Stimulated activated CD8-positive, alpha-beta memory T cell treated with anti-CD3 and anti-CD28 coated beads, Interleukin-4, amount 100 ng/mL, for 4 hours (primary cell): ENCODE measurements at places on chromosomes 7 and 10.

GRCh38 chr7:56092789-56093531, at the start of gene PHKG1:
Gene PHKG1 (minus strand): TSS chr7:56092952. CDS start chr7:56088941, 4,011 bp downstream.
- no peak for DNase-seq

GRCh38 chr10:85280014-85280413, 951.6 kb downstream of the CCSER2 start:
- DNase-seq = no peak

- no peak for DNase-seq
Observed at GRCh38 chr10:15745751-15746150, 26.0 kb upstream of the ITGA8 start.

DNA sequence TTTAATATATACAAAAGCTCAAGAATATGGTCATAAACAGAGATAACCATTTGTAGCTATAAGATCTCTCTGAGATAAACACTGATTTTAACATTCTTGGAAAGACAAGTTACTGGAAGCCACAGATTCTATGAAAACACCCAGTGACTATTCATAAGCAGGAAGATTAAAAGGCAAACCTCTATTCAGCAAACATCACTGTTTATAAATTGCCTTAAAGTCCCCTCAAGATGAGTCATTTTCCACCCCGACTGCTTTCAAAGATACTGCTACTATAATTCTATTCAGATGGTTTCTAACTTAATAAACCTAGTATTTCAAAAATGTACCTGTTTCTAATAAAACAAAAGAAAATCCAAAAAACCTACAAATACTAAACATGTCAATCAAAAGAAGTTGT, 21.0 kb downstream of the TM9SF3 start:
- DNase-seq = no peak

- DNase-seq = no peak
Observed at GRCh38 chr7:132904209-132904608, 177.7 kb downstream of the CHCHD3 start.

- no peak for DNase-seq
Observed at GRCh38 chr7:8931906-8932646, 498.7 kb downstream of the NXPH1 start.

DNA sequence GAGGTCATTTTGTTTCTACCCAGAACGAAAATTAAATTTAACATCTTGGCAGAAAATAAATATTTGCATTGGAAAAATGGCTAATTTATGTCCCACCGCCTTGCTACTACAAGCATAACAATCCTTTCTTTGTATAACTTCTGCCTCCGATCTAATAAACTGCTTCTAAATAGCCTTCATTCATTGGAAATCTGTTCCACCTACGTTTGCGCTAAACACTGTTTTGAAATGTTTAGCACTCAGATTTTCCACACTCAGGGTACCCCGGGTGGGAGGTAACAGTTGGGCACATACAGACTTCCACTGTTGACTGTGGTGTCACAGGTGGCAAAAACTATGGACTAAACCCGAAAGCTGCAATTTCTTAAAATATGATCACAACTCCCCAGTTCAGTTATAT, 96.4 kb downstream of the FGFR2 start:
- DNase-seq = no peak

DNA sequence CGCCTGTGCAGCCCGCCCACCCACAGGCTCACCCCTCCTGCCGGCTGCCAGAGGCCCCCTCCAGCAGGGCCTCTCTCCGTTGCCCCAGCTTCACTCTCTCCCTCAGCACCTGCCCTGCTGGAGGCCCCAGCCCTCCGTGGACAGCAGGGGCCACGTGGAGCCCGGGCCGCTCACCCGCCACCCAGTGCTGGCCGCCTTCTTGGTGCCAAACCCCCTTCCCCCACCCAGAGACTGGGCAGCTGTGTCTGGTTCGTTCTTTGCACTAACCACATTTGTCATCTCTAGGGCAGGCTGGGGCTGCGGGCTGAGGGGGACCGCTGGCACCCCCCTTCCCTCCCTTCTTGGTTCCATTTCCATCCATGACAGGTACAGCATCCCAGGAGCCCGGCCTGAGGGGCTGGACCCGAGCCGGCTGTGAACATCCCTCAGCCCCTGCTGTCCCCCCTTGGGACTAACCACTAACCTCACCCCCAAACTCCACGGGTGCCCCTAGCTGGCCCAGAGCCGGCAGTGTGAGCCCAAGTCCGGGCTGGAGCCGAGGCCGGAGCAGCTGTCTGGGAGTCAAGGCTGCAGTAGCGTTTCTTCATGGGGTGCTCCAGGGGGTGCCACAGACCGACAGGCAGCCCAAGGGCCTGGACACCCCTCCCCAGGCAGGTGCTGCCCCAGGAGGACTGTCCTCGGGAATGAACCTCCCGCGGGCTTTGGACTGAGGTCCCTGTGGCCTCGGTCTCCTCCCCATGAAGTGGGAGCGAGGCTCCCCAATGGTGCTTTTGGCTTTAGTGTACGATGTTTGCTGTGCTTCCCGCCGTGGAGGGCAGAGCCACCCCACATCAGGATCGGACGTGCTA, 25.5 kb upstream of the AMZ1 start:
- no peak for DNase-seq

DNA sequence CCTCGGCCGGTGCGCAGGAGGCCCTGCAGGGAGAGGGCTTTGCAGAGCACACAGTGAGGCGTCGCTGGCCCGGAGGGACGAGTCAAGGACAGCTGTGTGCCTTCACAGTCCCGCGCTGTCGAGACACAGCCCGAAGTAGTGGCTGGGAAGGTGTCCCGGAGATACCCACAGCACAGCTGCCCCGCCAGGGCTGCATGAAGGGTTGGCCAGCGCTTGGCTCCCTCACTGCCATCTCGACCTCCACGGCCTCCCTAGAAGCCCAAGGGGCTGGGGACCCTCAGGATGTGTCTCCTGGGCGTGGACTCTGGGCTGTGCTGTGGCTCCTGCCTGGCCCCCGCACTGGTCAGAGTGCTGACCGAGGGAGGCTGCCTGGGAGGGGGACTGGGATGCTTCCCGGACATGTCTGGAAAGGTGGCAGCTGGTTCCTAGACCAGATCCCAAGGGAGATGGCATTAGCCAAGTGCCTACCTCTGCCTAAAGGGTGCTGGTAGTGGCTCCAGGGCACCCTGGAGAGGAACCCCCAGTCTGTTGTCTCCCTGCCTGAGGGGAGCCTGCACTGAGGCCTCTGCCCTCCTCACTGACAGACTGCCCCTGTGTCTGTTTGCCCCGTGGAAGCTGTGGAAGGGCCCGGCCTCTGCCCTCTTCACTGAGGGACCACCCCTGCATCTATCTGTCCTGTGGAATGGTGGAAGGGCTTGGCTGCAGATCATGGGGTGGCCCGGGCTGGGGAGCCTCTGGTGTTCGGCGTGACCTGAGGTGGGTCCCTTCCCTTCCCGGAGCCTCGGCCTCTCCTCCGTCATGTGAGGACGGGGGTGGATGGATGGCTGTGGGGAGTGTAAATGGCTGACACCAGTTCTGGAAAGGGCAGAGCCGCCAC, 5.8 kb downstream of the ELFN1 start:
- no peak for DNase-seq

GRCh38 chr7:151776876-151777494, 99.9 kb downstream of the PRKAG2 start:
- DNase-seq = no peak

DNA sequence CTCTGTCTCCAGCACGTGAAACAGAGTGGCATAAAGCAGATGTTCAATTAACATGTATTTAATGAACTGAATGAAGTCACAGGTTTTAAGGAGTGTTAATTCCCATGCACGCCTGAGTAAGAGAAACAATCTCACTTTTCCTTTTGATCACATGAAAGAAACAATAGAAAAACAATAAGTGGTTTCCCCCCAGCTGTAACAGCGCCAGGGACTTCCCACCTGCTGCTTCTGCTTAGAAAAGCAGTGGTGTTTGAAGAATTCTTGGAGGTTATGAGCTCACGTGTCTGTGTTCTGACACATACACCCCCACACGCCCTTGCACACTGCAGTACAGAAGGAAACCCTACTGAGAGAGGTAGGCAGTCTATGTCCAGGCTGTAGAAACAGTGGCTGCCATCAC, 51.3 kb upstream of the FRMD4A start:
- peak; percentile 10 for DNase-seq

DNA sequence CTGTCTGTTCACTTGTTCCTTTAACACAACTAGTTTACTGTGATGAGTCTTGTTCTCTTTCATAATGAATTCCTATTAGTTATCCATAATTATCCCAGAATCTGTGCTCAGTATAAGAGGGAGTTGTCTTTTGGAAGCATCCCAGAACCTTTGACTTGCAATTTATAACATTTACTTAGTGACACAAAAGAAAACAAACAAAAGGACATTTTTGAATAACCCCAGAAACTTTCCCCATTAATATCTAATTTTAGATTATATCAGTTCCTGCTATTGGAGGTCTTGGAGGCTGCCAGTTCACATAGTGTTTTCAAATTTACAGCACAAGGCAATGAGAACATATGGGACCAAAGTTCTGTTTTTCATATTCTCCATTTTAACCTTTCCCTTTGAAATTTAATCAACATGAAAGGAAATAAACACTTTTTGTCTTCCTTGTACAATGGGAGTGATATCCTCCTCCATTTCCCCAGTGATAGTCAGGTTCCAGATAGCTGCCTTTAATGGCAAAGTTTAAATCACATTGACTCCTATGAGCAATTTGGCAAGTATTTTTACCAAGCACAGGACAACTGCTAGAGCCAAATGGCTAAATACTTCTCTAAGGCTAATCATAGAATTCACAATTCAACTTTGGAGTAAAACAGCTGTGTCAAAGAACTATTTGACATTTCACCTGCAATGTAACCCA, 37.1 kb upstream of the GNAT3 start:
- DNase-seq = no peak

DNA sequence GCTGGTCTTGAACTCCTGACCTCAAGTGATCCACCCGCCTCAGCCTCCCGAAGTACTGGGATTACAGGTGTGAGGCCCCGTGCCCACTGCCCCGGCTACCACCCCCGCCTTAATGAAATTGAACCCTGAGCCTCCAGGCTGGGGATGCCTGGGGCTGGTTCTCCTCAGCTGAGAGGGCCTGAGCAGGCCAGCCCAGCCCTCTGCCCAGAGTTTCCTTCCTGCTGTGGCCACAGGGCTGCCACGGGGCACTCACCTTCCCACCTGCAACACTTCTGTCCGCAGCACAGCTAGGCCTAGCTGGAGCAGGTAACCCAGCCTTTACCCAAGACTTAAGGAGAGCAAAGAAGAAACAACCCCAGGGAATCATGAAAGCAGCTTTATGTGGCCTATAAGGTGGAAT, 78.1 kb upstream of the ANLN start:
- DNase-seq = no peak

DNA sequence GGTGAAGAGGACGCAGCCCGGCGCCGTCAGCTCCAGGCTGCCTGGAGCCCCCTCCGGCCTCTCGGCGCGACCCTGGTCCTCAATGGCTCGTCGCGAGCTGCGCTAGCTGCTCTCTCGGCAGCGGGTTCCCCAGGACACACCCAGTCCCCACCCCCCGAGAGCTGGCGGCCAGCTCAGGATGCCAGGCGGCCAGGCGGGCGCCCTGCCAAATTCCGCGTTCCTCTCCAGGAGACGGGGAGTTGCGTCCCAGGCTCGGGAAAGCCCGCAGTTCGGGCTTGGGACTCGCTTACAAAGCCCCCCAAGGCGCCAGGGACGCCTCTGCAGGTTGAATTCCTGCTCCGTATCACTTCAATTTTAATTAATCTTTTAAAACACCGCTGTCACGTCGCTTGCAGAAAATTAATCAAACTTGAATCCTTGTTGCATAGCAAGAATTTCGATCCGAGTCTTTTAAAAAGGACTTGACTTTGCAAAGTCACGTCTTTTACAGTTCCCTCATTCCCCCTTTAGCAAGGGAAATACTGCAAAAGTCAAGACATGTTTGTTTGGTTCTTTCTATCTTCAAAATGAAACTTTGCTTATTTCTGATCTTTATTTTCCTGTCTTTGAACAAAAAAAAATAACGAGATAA, 28.2 kb downstream of the SKIDA1 start:
- no peak for DNase-seq

GRCh38 chr7:68185631-68186456, 1189.2 kb downstream of the TYW1 start:
- DNase-seq = no peak

DNA sequence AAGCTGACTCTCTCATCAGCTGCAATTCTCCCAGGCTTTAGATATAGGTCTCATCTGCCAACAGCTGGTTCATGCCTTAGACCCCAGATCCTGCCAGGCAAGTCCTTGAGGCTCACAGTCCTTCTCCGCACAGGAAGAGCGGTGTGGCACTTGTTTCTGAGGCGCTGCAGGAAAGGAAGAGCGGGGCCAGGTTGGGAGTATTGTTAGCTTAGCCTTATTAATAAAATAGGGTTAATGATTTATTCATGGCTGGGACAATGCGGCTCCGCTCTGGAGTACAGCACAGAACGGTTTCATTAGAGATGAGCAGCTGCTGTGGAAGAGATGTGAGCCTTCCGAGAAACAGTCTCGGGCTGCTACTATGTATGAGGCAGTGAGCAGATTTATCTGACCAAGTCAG, 78.1 kb downstream of the FZD1 start:
- DNase-seq = no peak

DNA sequence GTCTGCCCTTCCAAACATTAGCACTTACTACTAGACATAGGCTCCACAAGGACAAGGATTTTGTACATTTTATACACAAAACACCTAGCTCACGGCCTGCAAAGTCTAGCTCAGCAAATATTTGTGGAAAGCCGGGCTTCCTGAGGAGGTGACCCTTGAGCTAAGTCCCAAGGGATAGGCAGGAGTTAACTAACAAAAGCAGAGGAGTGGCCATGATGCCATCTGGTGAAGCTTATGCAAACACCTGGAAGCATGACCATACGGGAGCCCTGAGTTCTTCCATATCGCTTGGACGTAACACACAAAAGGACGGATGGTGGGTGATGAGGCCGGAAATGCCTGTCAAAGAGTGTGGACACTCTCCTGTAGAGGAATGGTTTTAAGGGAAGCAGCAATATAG, 25.9 kb upstream of the YAE1 start:
- DNase-seq = no peak

DNA sequence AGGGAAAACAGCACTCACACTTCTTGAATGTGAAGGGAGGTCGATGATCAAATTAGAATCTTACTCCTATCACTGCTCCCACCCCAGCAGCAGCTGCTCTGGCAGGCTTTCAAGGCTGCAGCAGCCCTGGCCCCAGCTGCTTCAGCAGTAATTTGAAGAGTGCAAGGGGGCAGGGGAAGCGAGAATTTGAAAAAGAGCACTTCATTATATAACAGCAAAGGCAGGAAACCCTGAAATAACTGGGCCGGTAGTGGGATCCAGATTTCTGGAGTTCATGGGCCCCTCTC, 44.9 kb downstream of the MYPN start:
- no peak for DNase-seq

- DNase-seq = no peak
Observed at GRCh38 chr7:100200693-100201092, 19.1 kb upstream of the PVRIG start.

DNA sequence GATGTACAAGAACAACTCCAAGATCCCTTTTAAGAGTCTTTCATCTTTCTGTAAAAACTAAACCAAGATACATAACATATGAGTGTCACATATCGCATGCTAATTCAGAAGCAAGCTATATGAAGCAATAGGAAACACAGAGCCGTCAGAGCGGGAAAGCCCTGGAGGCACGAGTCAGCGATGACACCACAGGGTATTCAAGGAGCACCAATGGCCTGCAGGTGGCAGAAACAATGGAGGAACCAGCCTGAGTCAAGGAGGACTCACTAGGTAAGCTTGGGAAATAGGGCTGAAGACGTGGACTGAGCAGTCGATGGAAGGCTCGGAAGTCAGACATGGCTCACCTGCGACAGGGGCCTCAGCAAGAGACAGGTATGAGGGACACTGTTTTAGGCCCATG, 214.4 kb downstream of the FAM107B start:
- no peak for DNase-seq
